Smooth muscle cell of the umbilical artery (primary cell): ENCODE measurements at places on chromosomes 6 and 20. TPM values are rescaled to one million over a fixed set of nuclear protein-coding genes. Genes with fewer than 3 reads are reported as not detected.

Gene IPCEF1
- not detected in 2 replicates for total RNA-seq

Gene FAM83C
- total RNA-seq = not detected in 2 replicates

Gene B3GALT4
- total RNA-seq = 2.3 and 4.2 TPM in 2 replicates

Gene OOEP
- not detected in 2 replicates for total RNA-seq

Gene KCNK5
- not detected in 2 replicates for total RNA-seq

Gene SNAI1
- total RNA-seq = 0.30 and 0.69 TPM in 2 replicates

Gene EYA4
- total RNA-seq = under 0.01 TPM in 1 of 2 replicates, not detected in the other

Gene PRR18
- total RNA-seq = not detected in 2 replicates

Gene ADGB
- total RNA-seq = under 0.01 TPM in 1 of 2 replicates, not detected in the other

Gene PRPF6
- 58.2 and 72.9 TPM in 2 replicates for total RNA-seq

Gene OPN5
- not detected in 2 replicates for total RNA-seq

Gene SRC
- total RNA-seq = 18.7 and 40.4 TPM in 2 replicates

Gene GRM1
- not detected in 2 replicates for total RNA-seq

Gene ZC2HC1B
- not detected in 2 replicates for total RNA-seq

Gene HLA-DPB1
- 2.4 TPM in 1 of 2 replicates, not detected in the other for total RNA-seq

Gene ECT2L
- total RNA-seq = not detected in 2 replicates
